ENCODE measurements at places on chromosomes 2 and 18. TPM values are rescaled to one million over a fixed set of nuclear protein-coding genes. Genes with fewer than 3 reads are reported as not detected.
A peak's percentile ranks its signal among the peaks of the same experiment; 100 is the strongest.

Gene CCDC148
- total RNA-seq, result 2.1 TPM

Gene TP53I3
- 33.1 TPM for total RNA-seq

Gene TGFA
- total RNA-seq, result 3.0 TPM

Gene CNTNAP5
- 0.34 TPM for total RNA-seq

Gene ADAM23
- total RNA-seq, result 24.3 TPM

Gene PAX3
- not detected for total RNA-seq

Gene CHRNG
- total RNA-seq, result not detected

Gene DSEL
- 30.1 TPM for total RNA-seq

- H3K36me3 ChIP-seq, result no peaks in the 10 kb centered on the region
- H3K4me1 ChIP-seq, result peaks cover 4% of the 10 kb centered on the region
- DNase-seq, result no peak
- H3K27ac ChIP-seq, result no peak overlapping the region
Measured at GRCh38 chr18:56322406-56322805, 316.0 kb downstream of the TXNL1 start.

GRCh38 chr2:102012061-102012614 is 20.4 kb downstream of the IL1R2 start:
- no peak for DNase-seq
- H3K36me3 ChIP-seq, result no peaks in the 10 kb centered on the region
- H3K4me1 ChIP-seq, result peaks cover 4% of the 10 kb centered on the region
- no peak overlapping the region for H3K4me3 ChIP-seq
- no peak overlapping the region for H3K27ac ChIP-seq

GRCh38 chr18:47775961-47776360 is 154.5 kb downstream of the SMAD2 start:
- no peaks in the 10 kb centered on the region for H3K36me3 ChIP-seq
- no peak for DNase-seq
- H3K27ac ChIP-seq, result no peak overlapping the region
- H3K27me3 ChIP-seq, result no peaks in the 10 kb centered on the region
- H3K4me3 ChIP-seq, result no peak overlapping the region
- H3K4me1 ChIP-seq, result 0 out of 2 replicates have a peak, but pooled peaks cover 3% of the 10 kb centered on the region

- H3K36me3 ChIP-seq, result 0 out of 2 replicates have a peak, but pooled peaks cover 3% of the 10 kb centered on the region
- DNase-seq, result no peak
- H3K27me3 ChIP-seq, result peaks cover 2% of the 10 kb centered on the region
- no peak overlapping the region for H3K27ac ChIP-seq
Measured at GRCh38 chr2:45307147-45307546, 297.9 kb upstream of the SIX2 start.

- no peak for DNase-seq
- no peak overlapping the region for H3K4me3 ChIP-seq
- H3K27me3 ChIP-seq, result no peaks in the 10 kb centered on the region
- H3K36me3 ChIP-seq, result no peaks in the 10 kb centered on the region
- H3K4me1 ChIP-seq, result peaks cover 7% of the 10 kb centered on the region
Measured at GRCh38 chr2:46818141-46818621, 97.4 kb downstream of the MCFD2 start.

DNA sequence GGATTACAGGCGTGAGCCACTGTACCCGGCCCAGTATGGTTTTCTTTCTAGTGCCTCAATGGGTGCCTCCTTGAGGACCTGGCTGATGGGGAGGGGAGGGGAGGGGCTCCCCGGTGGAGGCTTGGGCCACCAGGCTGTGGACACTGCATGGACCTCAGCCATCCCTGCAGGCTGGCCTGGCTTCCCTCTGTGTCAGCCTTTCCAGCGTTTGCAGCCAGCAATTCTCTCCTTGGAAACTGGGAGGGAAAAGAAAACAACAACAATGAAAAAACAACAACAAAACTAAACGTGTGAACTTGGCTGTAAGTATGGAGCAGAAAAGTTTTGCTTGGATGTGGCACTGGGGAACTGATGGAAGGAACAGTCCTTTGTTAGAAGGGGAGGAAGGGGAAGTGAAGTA is 159.3 kb downstream of the GLI2 start:
- peak overlapping the region; percentile 73 for H3K27ac ChIP-seq
- DNase-seq, result no peak
- H3K4me1 ChIP-seq, result peaks cover 76% of the 10 kb centered on the region
- H3K4me3 ChIP-seq, result no peak overlapping the region

DNA sequence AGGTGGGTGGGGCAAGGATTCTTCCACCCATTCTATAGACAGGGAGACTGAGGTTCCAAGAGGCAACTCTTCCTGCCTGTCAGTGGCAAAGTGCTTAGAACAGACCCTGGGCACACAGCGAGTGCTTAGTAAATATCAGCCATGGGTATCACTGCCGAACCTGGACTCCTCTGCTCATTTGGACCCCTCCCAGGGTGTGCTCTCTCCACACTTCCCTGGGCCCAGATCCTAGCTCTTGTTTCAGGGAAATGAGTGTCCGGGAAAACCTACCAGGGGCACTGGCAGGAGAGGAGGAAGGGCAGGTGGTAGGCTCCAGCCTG is 136.3 kb downstream of the CYP26B1 start:
- no peaks in the 10 kb centered on the region for H3K27me3 ChIP-seq
- no peak overlapping the region for H3K27ac ChIP-seq
- H3K4me1 ChIP-seq, result peaks cover 14% of the 10 kb centered on the region
- DNase-seq, result no peak
- no peak overlapping the region for H3K4me3 ChIP-seq

- peaks cover 3% of the 10 kb centered on the region for H3K27me3 ChIP-seq
- no peak overlapping the region for H3K4me3 ChIP-seq
- no peak overlapping the region for H3K27ac ChIP-seq
- H3K4me1 ChIP-seq, result no peaks in the 10 kb centered on the region
Measured at GRCh38 chr2:5227062-5227699, 465.0 kb upstream of the SOX11 start.

- H3K4me1 ChIP-seq, result peaks cover 18% of the 10 kb centered on the region
- DNase-seq, result no peak
- no peak overlapping the region for H3K4me3 ChIP-seq
- peaks cover 3% of the 10 kb centered on the region for H3K36me3 ChIP-seq
- H3K27me3 ChIP-seq, result no peaks in the 10 kb centered on the region
Measured at GRCh38 chr2:63700271-63700670, 111.5 kb downstream of the MDH1 start.

- no peak overlapping the region for H3K4me3 ChIP-seq
- 0 out of 2 replicates have a peak, but pooled peaks cover 6% of the 10 kb centered on the region for H3K4me1 ChIP-seq
- no peak overlapping the region for H3K27ac ChIP-seq
- no peaks in the 10 kb centered on the region for H3K36me3 ChIP-seq
- no peaks in the 10 kb centered on the region for H3K27me3 ChIP-seq
Measured at GRCh38 chr18:74400813-74401212, 56.3 kb downstream of the DIPK1C start.

DNA sequence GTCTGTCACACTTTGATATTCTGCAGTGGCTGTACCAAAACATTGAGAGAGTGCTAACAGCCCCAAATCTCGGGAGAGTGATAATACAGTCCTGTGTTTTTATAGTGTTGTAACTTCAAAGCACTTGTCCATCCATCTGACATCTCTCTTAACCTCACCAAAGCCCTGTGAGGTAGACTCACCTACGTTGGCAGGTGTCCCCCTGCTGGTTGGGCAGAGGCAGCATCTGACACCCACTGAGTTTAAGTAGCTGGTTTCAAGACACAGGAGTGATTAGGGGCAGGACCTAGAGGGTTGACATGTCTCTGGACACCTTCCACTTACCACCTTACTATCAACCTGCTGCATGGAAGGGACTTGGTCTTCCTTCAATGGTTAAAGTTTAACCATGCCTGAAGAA is 22.9 kb downstream of the COLEC12 start:
- no peak overlapping the region for H3K4me3 ChIP-seq
- peak; percentile 56 for DNase-seq
- peaks cover 54% of the 10 kb centered on the region for H3K4me1 ChIP-seq
- H3K36me3 ChIP-seq, result no peaks in the 10 kb centered on the region

DNA sequence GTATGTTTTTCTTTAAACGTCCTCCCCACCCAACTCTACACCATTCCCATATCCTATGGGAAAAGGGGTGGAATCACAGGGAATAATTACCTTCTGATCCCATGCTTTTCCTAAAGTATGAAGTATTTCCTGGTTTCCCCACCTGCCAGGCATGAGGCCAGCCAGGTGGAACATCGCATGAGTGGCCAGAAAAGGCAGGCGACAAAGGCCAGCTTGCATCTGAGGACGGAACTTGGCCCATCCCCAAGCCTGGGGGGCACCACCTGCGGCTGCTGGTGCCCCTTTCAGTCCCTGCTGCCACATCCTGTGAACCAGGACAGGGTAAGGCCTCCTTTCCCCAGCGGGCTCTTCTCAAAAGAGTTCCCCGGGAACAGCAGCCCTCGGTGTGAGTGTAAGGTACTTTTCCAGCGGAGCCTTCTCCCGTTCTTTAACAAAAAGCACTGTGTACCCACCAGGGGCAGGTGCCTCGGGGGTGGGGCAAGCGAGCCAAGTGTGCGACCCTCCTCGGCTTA is 1.2 kb upstream of the ERFE start:
- H3K36me3 ChIP-seq, result no peaks in the 10 kb centered on the region
- peaks cover 11% of the 10 kb centered on the region for H3K4me1 ChIP-seq
- peak overlapping the region; percentile 73 for H3K4me3 ChIP-seq
- H3K27ac ChIP-seq, result no peak overlapping the region
- H3K27me3 ChIP-seq, result peaks cover 33% of the 10 kb centered on the region
- DNase-seq, result no peak

GRCh38 chr18:2547477-2548087 is 23.7 kb downstream of the METTL4 start:
- no peak overlapping the region for H3K4me3 ChIP-seq
- no peaks in the 10 kb centered on the region for H3K27me3 ChIP-seq
- H3K4me1 ChIP-seq, result no peaks in the 10 kb centered on the region
